ENCODE measurements at places on chromosomes 12 and 14.

GRCh38 chr12:130479401-130480125 lies 141.9 kb downstream of the PIWIL1 start:
- H3K4me3 ChIP-seq: no peak overlapping the region
- no peak overlapping the region for H3K27ac ChIP-seq
- no peaks in the 10 kb centered on the region for H3K36me3 ChIP-seq
- H3K27me3 ChIP-seq: no peaks in the 10 kb centered on the region
- no peak for DNase-seq

DNA sequence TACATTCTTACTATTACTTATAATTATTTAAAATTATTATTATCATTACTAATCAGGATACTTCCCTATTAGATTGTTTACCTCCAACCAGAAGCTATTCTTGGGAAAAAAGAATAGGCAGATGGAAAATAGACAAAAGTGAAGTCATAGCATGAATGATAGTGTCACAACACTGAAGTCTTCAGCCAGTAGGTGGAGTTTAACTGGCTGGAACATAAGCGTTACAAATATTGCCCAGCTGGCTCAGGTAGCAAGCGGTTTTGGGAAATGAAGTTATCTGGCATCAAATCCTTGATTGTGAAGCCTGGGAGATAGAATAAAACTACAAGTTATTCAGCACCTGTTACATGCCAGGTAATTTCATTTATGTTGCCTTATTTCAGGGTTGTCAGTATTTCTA lies 762.9 kb downstream of the C12orf50 start:
- H3K4me1 ChIP-seq: no peaks in the 10 kb centered on the region
- H3K36me3 ChIP-seq: no peaks in the 10 kb centered on the region
- no peak overlapping the region for H3K27ac ChIP-seq
- DNase-seq: no peak
- no peaks in the 10 kb centered on the region for H3K27me3 ChIP-seq
- no peak overlapping the region for H3K4me3 ChIP-seq

DNA sequence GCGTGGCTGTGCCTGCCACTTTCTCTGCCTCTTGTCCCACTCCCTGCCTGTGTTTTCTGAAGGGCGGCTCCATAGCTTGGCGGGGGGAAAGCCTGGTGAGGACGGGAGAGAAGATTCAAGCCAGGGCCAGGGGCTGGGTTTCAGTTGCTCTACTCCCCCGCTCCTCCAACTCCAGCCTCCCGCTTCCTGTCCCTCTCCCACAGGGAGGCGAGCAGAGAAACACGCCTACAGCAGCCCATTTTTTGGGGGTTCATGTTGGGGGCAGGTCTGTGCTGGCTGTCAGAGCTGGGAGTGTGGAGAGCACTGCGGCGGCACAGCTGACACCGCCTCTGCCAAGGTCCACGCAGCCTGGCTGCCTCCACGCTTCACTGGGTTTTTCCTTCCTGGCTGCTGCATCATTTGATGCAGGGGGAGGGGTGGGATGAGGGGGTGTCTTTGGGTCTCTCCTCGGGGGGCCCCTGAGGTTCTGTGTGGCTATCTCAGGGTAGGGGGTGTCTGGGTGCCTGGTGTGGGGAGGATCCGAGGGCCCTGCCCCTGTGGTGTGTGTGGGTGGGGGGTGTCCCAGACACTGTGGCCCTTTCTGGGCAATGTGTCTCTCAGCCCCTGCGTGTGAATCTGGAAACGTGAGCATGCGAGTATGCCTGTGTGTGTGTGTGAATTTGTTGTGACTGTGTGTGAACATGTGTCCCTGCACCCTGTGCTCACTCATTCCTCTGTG lies 10.7 kb upstream of the KRT80 start:
- no peak overlapping the region for H3K27ac ChIP-seq
- H3K27me3 ChIP-seq: no peaks in the 10 kb centered on the region
- peaks cover 7% of the 10 kb centered on the region for H3K4me1 ChIP-seq
- no peak overlapping the region for H3K4me3 ChIP-seq

DNA sequence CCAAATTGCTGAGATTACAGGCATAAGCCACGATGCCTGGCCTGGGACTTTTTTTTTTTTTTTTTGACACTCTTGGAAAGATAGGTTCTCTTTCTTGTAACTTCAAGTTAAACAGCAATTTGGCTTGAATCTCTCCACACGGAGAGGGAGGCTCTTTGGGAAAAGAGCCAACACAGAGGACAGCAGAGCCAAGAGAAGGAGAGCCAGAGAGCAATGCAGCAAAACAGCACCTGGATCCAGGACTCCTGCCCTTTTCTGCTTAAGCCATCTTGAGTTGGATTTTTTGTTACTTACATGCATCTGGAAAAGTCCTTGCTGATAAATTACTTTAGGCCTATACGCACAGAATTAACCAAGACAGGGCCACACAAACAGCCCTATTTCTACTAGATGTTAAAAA lies 176.8 kb downstream of the APAF1 start:
- H3K27me3 ChIP-seq: no peaks in the 10 kb centered on the region

DNA sequence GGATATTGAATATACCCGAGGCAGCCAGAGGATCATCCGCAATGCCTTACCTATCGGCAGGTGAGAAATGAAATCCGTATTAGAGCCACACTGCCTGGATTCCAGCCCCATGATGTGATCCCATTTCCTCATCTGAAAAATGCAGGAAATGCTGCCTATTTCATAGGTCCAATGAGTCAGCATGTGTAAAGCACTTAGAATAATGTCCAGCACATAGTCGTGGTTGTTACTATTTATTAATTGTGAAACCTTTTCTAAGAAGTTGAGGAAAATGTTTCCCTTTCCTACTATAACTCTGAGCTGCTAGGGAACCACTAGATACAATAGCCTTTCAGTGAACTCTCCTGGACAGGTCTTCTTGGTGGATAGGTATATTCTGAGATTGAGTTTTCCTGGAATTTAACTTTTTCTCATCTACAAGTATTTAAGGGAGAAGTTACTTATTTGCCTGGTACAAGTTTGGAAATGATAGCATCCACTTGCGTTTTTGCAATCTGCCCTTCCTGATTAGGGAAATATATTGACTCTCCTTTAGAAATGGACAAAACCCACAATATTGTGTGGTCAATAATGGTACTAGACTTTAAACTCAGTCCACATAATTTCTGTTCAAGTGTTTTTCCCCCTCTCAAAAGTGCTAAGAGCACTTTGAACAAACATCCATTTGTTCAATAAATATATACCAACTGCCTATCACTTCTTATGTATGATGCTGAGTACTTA lies 12.2 kb downstream of the POLR3B start:
- no peaks in the 10 kb centered on the region for H3K27me3 ChIP-seq
- H3K4me3 ChIP-seq: no peak overlapping the region
- no peak overlapping the region for H3K27ac ChIP-seq
- H3K4me1 ChIP-seq: no peaks in the 10 kb centered on the region
- H3K36me3 ChIP-seq: peaks cover 31% of the 10 kb centered on the region

DNA sequence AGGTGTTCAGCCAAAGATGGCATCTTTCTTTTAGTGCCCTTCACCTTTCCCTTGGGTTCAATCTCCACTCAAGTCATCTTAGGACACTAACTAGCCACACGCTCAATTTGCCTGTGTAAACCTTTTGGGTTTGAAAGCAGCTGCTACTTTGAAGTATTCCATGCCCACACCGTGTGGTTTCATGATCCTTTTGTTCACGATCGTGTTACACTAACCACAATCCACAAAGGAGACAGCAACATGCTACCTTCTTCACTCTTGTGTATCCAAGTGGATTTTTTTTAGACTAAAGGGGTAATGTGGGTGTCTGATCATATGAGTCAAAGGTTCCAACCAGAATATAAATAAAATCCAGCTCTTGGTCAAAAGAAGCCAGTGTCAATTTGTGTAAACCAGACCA lies 122.7 kb upstream of the FAR2 start:
- no peak overlapping the region for H3K27ac ChIP-seq
- H3K27me3 ChIP-seq: no peaks in the 10 kb centered on the region
- no peak for DNase-seq
- H3K4me1 ChIP-seq: no peaks in the 10 kb centered on the region

GRCh38 chr14:20686386-20687143 lies 2.0 kb upstream of the ANG start:
- H3K4me1 ChIP-seq: peaks cover 31% of the 10 kb centered on the region
- H3K4me3 ChIP-seq: no peak overlapping the region
- no peak overlapping the region for H3K27ac ChIP-seq
- H3K27me3 ChIP-seq: no peaks in the 10 kb centered on the region
- H3K36me3 ChIP-seq: no peaks in the 10 kb centered on the region
- no peak for DNase-seq

- H3K36me3 ChIP-seq: peaks cover 12% of the 10 kb centered on the region
- no peak for DNase-seq
- H3K4me1 ChIP-seq: peaks cover 24% of the 10 kb centered on the region
These were observed 9.3 kb upstream of the ESPL1 start for GRCh38 chr12:53258541-53259539.

GRCh38 chr12:15719230-15719629 lies 70.0 kb downstream of the EPS8 start:
- H3K36me3 ChIP-seq: no peaks in the 10 kb centered on the region
- H3K27ac ChIP-seq: no peak overlapping the region
- DNase-seq: no peak
- no peaks in the 10 kb centered on the region for H3K27me3 ChIP-seq
- H3K4me1 ChIP-seq: no peaks in the 10 kb centered on the region

DNA sequence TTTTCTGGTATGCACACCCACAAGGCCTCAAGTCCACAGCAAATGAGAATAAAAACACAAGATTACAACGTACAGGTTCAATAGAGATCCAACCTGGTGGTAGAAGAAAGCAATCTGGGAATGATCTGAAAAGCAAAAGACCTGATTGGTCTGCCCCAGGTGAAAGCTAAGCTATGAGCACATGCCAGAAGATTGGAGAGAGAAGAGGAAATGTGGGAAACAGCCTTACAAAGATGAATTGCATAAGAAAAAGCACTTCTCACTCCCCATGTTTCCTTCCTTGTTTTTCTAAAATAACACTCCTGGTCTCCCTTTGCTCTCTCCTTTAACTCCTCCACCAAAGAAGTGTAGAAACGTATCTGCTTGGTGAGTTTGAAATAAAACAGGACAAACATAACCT lies 77.3 kb upstream of the ANO6 start:
- no peaks in the 10 kb centered on the region for H3K4me1 ChIP-seq
- no peak overlapping the region for H3K4me3 ChIP-seq
- H3K27ac ChIP-seq: no peak overlapping the region
- no peak for DNase-seq
- no peaks in the 10 kb centered on the region for H3K36me3 ChIP-seq
- peaks cover under 1% of the 10 kb centered on the region for H3K27me3 ChIP-seq

GRCh38 chr14:92328664-92329255 lies 5.8 kb downstream of the SLC24A4 start:
- H3K27me3 ChIP-seq: peaks cover 16% of the 10 kb centered on the region
- H3K4me1 ChIP-seq: peaks cover 4% of the 10 kb centered on the region
- no peak overlapping the region for H3K4me3 ChIP-seq

DNA sequence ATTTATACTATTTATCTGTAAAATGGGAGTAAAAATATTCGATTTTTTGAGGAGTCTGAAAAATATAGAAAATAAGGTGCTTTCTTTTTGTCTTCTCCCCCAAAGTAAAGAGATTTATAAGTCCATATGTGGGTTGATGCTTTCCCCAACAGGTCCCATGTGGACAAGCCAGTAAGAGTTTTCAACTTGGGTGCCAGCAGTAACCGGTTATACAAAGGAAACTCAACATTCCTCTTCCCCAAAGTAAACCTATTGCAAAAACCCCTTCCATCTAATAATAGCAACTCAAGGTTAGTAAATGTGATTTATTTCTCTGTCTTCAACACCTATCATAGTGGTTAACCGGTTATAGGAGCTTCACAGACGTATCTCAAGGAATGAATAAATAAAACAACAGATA lies 1206.9 kb upstream of the SEL1L start:
- no peaks in the 10 kb centered on the region for H3K27me3 ChIP-seq
- DNase-seq: no peak
- H3K36me3 ChIP-seq: no peaks in the 10 kb centered on the region
- H3K4me1 ChIP-seq: no peaks in the 10 kb centered on the region

DNA sequence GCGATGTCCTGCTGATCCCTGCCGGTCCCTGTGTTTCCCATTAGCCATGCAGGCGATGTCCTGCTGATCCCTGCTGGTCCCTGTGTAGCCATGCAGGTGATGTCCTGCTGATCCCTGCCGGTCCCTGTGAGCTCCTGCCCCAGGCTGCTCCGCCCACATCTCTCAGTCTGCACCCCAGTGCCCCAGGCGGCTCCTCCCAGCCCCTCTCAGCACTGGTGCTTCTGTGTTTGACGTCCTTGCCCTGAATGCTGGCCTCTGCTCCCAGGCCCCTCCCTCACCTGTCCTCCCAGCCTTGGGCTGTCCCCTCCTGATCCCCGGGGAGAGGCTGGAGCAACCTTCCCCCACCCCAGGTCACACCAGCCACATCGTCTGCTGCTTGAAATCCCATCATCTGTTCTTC lies 41.4 kb upstream of the TEX22 start:
- H3K4me3 ChIP-seq: no peak overlapping the region
- no peak overlapping the region for H3K27ac ChIP-seq
- peaks cover 12% of the 10 kb centered on the region for H3K36me3 ChIP-seq

GRCh38 chr14:25252793-25253192 lies 202.8 kb upstream of the STXBP6 start:
- H3K4me3 ChIP-seq: no peak overlapping the region
- no peaks in the 10 kb centered on the region for H3K36me3 ChIP-seq
- no peaks in the 10 kb centered on the region for H3K27me3 ChIP-seq
- no peak for DNase-seq
- H3K4me1 ChIP-seq: no peaks in the 10 kb centered on the region
- no peak overlapping the region for H3K27ac ChIP-seq

DNA sequence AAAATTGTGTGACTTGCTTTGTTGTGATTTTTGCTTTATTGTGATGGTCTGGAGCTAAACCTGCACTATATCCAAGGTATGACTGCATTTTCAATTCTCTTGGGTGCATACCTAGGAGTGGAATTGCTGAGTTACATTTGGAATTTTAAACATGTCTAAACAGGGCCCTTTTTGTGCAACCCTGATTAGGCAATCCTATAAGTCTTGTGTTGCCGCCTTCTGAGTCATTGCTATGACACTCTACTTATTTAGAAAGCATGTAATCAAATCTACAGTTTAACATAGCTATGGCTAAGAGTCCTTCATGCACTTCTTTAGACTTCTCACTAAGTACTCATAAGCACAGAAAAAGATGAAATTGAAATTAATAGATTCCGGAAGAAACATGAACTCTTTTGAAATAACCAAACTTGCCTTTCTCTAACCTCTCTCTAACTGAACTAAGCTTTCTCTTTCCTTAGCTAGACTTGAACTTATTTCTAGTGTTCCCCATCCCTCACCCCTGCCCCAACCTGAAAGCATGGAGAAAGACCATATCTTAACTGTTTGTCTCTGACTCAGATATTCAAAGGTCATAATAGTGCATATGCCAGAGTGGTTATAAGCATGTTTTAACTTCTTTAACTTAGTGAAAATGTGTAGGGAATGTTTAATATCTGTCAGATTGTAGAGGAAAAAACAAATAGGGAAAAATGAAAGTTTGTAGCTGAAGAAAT lies 203.0 kb downstream of the SNAPC1 start:
- no peaks in the 10 kb centered on the region for H3K36me3 ChIP-seq
- no peak overlapping the region for H3K4me3 ChIP-seq
- no peaks in the 10 kb centered on the region for H3K27me3 ChIP-seq

DNA sequence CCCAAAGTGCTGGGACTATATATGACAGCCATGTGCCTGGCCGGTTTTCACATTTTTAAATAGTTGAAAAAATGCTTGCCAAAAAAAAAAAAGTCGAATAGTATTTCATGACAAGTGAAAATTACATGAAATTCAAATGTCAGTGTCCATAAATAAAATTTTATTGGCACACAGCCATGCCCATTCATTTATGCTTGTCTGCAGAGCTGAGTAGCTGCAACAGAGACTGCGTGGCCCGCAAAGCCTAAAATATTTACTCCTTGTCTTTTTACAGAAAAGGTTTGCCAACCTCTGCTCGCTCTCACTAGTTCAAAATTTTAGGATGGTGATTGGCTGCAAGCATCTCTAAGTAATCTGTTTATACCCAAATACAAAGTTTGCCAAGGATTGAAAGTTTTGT lies 49.2 kb downstream of the TESC start:
- no peaks in the 10 kb centered on the region for H3K36me3 ChIP-seq
- no peaks in the 10 kb centered on the region for H3K4me1 ChIP-seq
- DNase-seq: no peak
- no peak overlapping the region for H3K27ac ChIP-seq
- H3K27me3 ChIP-seq: no peaks in the 10 kb centered on the region
- no peak overlapping the region for H3K4me3 ChIP-seq
